ENCODE measurements at places on chromosomes 16 and 17.

DNA sequence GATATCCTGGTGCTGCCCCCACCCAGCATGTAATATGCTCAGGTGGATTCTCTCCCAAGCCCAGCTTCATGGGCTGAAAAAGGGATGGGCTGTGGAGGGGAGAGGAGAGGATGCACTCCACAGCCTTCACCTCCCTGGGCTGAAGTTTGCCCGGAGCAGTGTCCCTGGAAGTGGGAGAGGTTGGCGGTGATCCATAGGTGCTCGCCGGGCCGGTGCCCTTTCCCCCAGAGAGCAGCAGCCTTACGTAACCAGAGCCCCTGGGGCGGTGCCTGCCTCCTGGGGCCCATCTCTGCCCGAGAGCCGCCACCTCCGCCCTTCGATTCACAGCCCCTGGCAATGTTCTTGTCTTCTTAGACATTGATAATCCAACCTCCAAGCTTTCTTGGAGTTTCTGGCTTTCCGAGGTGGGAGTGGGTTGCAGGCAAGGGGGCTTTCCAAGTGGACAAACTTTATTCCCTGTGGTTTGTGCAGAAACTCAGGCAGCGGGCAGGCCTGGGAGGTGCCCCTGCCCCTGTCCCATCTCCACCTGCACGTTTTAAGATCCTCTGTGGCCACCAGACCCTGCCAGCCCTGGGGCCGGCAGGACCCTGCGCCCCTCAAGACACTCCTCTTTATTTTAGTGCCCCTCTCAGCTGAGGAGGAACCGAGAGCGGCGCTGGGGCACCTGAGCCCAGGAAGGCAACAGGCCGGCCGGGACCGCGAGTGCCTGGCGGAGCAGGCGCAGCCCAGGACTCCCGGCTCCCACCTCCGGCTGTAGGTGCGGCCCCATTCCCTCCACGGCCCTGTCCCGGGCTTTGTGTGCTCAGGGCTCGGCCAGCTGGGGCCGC is 3.1 kb upstream of the WDR90 start:
- no peak for DNase-seq

DNA sequence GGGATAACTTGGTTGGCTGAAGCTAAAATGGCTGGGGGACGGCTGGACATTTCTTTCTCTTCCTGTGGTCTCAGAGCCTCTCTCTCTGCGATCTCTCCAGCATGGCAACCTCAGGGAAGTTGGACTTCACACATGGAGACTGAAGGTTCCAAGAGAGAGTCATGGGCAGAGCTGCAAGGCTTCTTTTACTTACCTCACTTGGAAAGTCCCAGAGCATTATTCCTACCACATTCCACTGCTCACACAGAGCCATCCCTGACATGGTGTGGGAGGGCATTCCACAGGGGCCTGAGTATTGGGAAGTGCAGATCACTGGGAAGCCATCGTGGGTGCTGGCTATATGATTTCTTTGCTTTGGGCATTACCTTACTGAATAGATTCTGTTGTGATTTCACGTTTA is 9.8 kb upstream of the SLC6A2 start:
- DNase-seq = peak; percentile 20

GRCh38 chr17:51270636-51271035 is 10.3 kb downstream of the UTP18 start:
- no peak for DNase-seq

DNA sequence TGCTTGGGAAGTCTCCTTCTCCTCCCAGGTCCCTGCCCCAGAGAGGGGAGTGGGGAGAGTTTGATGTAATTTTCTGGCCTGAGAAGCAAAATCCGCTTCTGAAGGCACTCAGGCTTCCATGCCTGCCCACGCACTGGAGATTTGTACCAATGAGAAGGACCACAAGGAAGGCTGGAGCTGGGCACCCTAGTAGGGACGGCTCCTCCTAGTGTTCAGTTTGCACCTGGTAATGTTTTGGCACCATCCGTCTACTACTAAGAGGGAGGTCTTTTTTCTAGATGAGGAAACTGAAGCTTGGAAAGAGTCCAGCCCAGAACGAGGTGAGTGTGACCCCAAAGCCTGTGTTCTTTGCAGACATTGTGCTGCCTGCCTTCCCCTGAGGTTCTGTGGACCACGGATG is 83.6 kb upstream of the NLRP1 start:
- DNase-seq = no peak

GRCh38 chr16:48547530-48547929 is 62.5 kb downstream of the N4BP1 start:
- DNase-seq = no peak

- no peak for DNase-seq
These were observed 105.6 kb downstream of the OR1D5 start for GRCh38 chr17:2957631-2958286.

DNA sequence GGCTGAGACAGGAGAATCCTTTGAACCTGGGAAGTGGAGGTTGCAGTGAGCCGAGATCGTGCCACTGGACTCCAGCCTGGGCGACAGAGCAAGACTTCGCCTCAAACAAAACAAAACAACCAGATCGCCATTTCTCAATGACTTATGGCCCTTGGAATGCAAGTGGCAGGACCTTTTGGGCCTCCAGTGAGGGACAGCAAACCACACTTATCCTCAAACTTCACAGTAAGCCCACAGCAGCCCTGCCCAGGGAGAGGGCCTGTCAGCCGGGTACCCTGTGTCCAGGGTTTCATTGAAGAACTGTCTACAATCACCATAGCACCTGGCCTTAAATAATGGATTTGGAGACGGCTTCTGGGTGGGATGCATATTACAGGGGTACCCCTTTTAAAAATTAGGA is 11.7 kb downstream of the TRAF4 start:
- DNase-seq = no peak
